Activated naive CD8-positive, alpha-beta T cell treated with anti-CD3 and anti-CD28 coated beads, Interleukin-2, amount 10 ng/mL, durations not matched to agents 7 days and 5 days (primary cell): ENCODE measurements at places on chromosomes 12 and 14.

DNA sequence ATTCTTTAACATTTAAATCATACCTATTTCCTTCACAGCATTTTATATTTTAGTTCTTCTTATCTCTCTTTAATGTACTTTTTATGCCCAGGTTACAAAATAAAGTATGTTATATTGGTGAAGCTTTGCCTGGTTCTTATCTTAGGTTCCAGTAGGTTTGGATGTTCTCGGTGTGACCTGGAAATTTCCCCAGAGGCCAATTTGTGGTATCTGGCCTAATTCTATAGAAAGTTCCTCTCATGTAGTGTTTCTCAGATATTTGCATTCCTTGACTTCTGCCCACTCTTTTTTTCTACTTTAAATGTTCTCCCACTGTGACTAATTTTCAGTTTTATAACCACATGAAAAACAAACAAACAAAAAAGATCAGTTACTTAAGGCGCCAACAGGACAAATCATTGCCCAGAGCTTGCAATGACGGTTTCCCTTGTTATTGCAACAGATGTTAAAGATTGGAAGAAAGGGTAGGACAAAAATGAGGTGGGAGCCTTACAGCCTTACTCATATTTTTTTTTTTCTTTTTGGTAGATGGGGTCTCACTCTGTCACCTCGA is 41.2 kb upstream of the PPM1H start:
- no peak for DNase-seq

- DNase-seq, result no peak
These were observed 260.6 kb downstream of the BCL11B start for GRCh38 chr14:99011385-99011784.

- DNase-seq, result no peak
These were observed 35.9 kb downstream of the XRCC3 start for GRCh38 chr14:103679351-103679750.

DNA sequence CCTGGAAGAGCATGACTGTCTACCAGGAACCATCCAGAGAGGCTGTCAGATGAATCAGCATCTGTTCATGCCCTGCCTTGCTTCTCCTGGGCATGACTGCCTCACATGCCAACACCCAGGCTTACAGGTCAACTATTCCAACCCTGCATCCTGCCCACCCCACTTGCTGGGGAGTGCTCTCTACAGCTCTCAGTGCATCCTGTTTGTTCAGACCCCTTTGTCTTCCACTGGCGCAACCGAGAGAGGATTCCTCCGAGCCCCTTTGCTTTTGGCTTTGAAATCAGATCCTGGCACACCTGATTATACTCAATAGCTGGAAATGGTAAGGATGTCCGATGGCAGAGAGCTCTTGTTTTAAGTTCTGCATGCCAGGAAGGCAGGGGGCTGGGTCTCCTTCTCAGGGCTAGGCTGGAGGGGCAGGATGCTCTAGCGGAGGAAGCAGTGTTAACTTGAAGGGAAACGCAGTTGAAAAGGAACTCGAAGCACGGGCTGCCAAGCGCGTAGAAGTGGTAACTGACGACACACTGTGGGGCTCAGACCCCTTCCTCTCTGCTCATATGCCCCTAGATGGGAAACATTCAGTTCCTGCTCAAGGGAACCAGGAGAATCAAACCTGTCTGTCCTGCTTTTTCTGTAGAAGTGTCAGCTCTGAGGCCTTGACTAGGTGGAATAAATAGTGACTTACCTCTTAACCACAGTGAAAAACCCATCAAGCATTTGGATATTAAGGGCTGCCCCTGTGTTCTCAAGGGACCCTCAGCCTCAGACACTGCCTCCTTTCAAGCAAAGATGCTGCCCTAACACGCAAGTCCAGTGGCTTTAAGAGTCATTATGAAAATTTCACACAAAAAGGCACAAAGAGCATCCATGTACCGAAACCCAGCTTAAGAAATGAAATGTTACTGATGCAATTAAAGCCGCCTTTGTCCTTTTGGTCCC is 297.5 kb downstream of the ZFP36L1 start:
- no peak for DNase-seq

DNA sequence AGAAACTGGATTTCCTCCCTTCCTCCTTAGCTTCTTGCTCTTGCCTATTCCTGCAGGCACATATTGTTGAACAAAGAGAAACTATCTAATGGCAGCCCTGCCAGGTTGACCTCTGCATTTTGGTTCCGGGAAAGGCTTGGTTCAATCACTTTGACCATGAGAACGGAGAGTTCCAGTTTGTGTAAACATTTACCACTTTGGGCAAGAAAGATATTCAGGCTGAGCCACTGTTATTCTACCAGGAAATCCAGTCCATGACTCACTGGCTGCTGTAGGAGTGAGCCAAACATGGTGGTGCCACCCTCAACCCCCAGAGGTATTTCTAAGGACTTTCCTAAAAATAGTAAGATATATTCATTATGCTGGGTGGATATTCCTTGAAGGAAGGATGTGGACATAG is 242.2 kb upstream of the OR4E1 start:
- no peak for DNase-seq
